ENCODE measurements at places on chromosomes 6 and 20.
A peak's percentile ranks its signal among the peaks of the same experiment; 100 is the strongest.

DNA sequence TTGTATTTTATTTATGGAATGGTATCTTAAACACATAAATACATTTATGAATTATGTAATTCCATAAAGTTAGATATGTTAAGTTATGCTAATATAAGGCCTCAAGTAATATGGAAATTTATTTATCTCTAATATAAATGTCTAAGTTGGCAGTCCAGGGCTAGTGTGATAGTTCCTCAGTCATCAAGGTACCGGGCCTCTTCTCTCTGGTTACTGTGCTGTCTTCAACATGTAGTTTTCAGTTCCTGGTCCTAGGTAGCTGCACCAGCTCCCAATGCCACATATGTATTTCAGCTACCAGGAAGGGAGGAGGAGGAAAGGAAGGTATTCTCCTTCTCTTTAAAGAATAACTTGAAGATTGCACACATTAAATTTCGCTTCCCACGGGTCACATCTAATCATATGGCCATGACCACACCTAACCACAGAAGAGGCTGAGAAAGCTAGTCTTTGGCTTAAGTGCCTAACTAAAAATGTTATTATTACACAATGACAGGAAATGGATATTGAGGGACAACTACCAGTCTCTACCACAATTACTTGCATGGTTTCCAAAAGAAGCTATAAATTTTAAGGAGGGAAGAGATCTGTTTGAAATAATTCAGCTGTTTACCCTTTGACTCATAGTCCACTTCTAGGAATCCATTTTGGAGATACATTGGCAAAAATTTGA is 68.6 kb downstream of the BCKDHB start:
- no peak for DNase-seq

GRCh38 chr6:25166955-25167748 is 112.0 kb upstream of the CARMIL1 start:
- DNase-seq: no peak

DNA sequence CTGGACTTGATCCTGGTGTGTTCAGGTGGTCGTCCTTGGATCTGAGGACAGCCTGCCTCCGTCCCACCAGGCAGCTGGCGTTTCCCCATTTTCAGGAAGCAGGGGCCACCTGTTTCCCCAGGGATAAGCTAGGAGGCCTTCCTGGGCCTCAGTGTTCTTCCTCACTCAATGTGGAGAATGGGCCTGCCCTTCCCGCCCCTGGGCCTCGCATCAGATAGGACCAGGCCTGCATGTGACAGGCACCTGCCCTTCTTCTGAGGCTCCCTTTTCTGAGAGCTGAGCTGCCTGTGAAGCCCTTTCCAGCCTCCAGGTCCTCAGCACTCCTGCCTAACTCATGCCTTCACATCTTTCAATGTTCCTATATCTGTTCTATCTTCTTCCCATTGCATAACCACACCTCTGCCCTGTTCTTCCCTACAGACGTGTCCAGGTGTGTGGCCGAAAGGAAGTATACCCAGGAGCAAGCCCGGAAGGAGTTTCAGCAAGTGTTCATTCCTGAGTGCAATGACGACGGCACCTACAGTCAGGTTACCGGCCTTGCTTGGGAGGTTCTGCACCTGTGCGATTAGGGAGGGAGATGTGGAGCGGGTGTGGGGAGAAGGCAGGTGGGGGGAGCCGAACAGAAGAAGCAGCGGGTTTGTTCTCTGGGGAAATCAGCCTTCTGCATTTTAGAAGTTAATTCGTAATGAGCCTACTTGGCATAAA is 85.1 kb downstream of the SMOC2 start:
- no peak for DNase-seq

GRCh38 chr6:42783876-42784642 is 2.2 kb downstream of the BICRAL start:
- DNase-seq: peak; percentile 65

- peak; percentile 73 for DNase-seq
Measured at GRCh38 chr6:159252955-159253508, 83.8 kb downstream of the FNDC1 start.

DNA sequence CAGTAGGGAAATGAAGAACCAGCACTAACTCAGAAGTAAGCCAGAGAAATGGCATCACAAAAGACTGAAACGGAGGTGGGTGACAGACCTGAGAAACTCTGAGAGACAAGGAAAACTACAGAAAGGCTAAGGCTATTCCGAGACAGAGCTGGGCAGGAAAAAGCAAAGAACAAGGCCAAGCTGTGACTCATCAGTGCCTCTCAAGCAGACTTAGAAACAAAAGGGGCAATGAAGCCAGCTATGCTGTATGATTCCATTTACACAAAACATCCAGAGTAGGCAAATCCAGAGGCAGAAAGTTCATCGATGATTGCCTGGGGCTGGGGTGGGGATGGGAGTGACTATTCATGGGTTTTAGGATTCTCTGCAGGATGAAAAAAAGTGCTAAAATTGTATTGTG is 50.0 kb downstream of the SLC23A2 start:
- no peak for DNase-seq

DNA sequence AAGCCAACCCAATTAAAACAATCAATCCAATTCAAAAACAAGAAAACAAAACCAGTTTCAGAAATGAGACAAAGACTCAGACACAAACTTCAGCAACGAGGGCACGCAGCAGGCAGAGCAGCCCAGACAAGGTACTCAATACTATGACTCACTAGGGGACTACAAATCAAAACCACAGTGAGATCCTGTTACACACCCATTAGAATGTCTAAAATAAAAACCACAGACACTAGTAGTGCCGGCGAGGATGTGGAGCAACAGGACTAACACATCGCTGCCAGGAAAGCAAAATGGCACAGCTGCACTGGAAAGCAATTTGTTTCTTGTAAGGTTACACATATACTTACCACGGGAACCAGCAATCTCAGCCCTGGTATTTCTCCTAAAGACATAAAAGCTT is 28.4 kb upstream of the MAS1L start:
- no peak for DNase-seq

DNA sequence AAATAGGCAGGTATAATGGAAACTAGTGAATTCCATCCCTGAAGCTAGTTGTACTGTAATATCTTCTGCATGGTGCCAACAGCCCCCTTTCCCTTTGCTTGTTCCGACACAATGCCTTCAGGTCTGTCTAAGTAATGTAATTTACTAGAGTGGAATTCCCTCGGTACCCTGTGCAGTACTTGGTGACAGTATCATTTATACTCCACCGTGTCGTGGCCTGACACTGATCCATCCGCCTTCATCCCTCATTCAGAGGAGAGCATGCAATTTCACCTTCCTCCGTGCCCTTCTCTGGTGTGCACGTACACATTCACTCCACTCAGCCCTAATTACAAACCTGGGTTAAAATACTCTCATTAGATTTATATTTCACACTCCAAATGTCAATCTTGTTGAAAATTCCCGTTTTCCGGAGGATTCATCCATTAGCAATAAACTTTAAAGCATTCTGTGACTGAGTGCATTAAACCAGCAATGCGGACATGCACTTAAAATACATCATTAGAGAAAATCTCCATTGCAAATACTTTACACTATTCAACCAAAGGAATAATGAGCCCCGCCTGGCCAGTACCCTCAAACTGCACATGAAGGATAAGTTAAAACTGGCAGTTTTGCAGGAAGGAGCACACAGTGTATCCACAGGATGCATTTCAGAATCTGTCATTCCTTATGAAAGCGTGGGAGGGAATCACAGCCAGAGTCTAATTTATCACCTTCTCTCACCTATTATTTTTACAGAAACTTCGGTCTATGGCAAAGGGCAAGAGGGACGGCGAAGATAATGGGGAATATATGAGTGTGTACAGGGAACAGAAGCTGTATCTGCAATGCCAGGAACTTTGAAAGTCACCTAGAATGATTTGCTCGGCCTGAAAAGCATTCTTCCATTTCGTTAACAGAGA is 182.5 kb downstream of the GJA10 start:
- DNase-seq: no peak

GRCh38 chr20:52748285-52748932 is 223.7 kb upstream of the TSHZ2 start:
- peak; percentile 81 for DNase-seq

GRCh38 chr6:104928141-104928540 is 28.8 kb upstream of the LIN28B start:
- DNase-seq: no peak

DNA sequence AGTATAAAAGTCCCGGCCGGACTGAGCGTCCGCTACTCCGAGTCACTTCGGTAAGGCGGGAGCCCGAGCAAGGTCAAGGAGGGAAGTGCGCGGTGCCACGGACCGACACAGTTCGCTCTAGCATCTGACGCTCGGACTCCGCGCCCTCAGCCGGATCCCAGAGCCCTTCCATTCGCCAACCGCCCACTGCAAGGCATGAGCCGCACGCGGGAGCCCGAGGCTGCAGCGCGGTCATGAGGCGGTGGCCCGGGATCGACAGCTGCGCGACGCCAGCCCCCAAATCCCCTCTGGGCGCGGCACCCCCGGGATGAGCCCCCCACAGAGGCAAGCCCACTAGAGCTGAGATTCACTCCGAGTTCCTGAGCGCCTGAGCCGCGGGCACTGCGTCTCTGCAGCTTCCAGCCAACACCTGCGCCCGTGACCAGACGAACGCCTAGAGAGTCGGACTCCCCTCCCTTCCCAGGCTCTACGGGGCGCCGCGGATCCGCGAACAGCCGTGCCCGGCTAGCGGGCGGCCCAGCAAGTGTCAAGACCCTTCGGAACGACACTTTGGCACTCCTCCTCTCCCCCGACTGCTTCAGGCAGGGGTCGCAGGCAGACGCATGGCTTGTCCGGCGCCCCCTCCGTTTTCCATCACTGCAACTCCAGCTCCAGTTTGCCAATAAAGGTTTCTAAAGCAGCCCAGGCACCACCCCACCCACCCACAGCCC is 725 bp upstream of the ISM1 start:
- peak; percentile 9 for DNase-seq

DNA sequence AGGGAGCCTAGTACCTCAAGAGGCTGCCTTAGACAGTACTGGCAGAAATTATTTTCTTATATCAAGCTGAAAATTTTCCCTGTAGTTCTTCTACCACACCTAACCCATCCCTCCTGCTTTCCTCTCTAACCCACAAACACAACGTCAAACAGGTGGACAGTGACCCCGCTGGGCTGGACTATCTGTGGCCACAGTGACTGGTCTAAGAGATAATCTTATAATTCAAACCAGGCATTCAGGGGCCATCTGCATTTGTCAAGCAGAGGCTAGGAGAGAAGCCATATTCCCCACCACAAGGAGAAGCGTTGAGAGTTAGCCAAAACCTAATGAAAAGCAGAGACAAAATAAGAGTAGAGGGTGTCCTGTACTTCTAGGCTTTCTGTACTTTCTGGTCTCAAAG is 8.2 kb downstream of the HDDC2 start:
- DNase-seq: no peak

GRCh38 chr6:150418827-150419594 is 50.2 kb downstream of the IYD start:
- peak; percentile 5 for DNase-seq

DNA sequence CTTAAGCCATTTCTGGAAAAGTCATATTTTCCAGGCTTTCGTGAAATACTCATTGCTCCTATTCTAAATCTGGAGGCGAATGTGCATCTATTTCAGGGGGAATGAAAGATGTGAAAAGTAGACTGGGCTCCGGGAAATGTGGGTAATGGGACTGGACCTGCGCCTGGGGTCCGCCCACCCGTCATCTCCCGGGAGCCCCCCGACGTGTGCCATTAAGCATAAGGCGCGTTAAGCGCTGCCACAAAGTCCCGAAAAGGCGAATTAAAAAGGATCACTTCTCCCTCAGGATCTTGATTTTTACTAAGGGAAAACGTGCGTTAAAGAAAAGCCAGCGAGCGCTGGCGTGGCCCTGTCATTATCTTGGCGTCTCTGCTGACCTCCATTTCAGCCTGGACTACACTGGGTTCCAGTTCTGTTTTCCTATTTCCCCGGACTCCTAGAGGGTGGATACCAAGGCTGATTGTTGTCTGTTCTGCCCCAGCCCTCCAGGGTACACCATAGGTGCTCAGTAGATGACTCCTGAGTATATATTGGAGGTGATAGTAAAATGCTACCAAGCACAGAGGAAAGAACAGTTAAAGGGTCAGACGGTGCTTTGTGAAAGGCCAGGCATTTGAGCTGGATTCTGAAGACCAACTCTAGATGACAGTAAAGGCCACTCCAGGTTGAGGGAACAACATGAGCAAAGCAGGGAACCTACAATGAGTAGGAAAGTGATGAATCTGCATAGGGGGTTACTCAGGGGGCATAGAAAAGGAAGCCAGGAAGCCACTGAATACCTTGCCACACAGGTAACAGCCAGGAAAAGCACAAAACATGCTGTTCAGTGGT is 89.2 kb upstream of the ARID1B start:
- DNase-seq: peak; percentile 79
